ENCODE measurements at places on chromosomes 11 and 22.

DNA sequence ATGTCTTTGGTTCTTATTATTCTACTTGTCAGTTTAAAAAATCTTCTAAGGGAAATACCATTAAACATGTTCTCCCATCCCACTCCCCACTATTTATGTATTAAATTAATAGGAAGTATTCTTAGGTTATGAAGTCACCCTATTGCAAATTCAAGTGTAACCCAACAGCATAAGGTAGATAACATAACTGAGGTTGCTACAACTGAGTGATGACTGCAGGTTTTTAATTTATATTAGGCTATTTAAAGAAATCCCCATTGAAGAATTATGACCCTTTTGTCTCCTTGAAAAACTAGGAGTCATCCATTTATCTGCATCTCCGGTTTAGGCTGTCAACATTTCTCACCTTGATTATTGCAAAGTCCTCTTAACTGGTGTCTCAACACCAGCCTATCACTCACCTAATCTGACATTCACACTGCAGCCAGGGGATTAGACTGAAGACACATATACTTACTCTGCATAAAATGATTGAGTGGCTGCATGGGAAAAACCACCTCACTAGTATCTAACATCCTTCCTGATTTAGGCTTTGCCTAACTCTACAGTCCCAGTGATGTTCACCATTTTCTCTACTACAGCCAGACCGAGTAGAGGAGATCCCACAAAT is 649.4 kb downstream of the CNTN5 start:
- DNase-seq = no peak

- DNase-seq = no peak
Observed at GRCh38 chr22:42549331-42550060, 4.3 kb upstream of the SERHL2 start.

DNA sequence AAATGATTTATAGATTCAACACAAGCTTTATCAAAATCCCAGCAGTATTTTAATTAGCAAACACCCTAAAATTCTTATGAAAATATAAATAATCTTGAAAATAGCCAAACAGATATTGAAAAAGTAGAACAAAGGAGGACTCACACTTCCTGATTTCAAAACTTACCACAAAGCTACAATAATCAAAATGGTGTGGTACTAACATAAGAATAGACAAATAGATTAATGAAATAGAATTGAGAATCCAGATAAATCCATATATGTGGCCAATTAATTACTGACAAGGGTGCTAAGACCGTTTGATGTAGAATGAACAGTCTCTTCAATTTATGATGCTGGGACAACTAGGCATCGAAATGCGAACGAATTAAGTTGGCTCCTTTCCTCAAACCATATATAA is 49.6 kb upstream of the TEAD1 start:
- no peak for DNase-seq

DNA sequence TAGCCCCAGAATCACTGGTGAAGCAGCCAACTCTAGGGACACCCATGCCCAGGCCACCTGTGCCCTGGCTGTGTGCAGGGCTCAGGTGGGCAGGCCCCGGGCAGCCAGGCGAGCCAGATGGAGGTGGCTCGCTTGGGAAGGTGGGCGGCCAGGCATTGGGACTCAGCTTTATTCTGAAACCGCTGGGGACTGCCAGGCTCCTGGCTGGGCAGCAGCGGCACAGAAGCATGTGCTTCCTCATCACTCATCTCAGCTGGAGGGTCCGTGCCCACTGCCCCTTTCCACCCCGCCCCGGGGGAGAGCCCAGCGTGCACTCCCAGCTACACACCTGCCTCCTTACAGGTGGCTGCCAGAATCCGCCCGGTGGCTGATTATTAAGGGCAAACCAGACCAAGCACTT is 27.1 kb upstream of the SLC22A12 start:
- no peak for DNase-seq

- no peak for DNase-seq
Observed at GRCh38 chr22:44213489-44214043, 32.8 kb downstream of the PARVG start.

DNA sequence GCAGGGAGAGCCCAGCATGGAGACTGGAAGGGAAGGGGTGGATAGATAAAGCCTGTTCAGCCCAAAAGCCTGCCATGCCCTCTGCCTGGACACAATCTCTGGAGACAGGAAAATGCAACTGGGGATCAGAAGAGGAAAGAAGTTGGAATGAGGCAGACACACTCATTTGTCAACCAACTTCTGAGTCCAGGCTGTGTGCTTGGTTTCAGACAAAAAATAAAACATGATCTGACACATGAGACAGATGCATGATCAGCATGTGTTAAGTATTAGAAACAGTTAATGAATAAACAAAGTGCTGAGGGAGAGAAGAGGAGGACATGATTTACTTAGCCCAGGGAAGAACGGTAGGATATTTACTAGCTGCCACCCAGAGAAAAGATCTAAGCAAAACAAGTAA is 839 bp downstream of the LRRN4CL start:
- DNase-seq = no peak

DNA sequence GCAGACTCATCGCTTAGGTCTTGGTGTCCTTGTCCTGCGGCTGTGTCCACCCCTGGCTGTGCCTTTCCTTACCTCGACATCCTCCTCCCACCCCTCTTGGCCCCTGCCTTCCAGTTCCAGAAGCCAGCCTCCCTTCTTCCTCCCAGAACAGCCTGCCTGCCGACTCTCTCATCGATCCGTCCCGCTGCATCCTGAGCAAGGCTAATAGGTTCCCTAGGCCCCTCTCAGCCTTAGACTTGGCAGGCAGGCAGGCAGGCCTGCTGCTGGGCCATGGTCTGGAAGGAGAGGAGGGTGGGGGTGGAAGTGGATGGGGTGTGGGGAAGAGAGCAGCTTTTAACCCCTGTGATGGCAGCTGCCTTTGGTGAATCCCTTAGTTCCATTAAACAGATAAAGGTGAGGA is 196.7 kb upstream of the TBCEL start:
- DNase-seq = no peak

GRCh38 chr22:49192180-49192856 is 635.4 kb downstream of the BRD1 start:
- DNase-seq = no peak

- DNase-seq = no peak
Observed at GRCh38 chr22:19766511-19767426, 6.2 kb downstream of the TBX1 start.

GRCh38 chr11:123413636-123414035 is 16.4 kb upstream of the GRAMD1B start:
- DNase-seq = no peak

- DNase-seq = no peak
Observed at GRCh38 chr11:110909336-110909735, 197.1 kb upstream of the ARHGAP20 start.

- DNase-seq = no peak
Observed at GRCh38 chr22:23542933-23543332, 37.2 kb downstream of the IGLL1 start.

DNA sequence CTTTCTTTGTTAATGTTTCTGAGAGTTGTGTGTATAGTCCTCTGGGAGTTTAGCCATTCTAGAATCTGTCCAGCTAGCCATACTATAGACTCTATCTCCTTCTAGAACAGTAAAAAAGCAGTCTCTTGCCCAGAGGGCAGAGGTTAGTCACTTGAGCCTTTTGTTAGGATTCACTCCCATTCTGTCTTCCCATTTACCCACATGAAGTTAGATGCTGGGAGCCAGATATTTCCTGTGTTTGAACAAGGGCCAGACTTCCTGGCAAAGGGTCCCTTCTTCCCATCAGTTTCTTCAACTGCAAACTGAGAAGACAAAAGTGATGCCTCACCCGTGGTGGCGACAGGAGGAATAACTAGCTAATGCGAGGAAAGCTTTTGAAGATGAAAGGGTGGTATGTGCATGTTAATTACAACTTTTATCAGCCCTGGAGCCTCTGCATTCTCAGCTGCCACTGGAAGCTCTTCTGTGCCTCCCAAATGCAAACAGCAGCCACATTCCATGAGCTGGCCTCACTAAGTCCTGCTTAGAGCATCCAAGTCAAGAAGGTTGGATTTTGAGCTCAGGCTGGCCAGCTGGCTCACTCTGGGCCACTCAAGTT is 12.8 kb downstream of the CD44 start:
- DNase-seq = no peak

- DNase-seq = no peak
Observed at GRCh38 chr11:97702951-97703350, 1313.1 kb downstream of the JRKL start.
